ENCODE measurements at places on chromosomes 16 and 17. TPM values are rescaled to one million over a fixed set of nuclear protein-coding genes. Genes with fewer than 3 reads are reported as not detected.

The CHST6 gene
- total RNA-seq = 20.8 TPM

The AKAP1 gene
- total RNA-seq = 65.4 TPM

The CCDC102A gene
- total RNA-seq = 8.2 TPM

GRCh38 chr17:7652388-7653356 lies 1.9 kb downstream of the ATP1B2 start:
- peaks cover 3% of the 10 kb centered on the region for H3K4me1 ChIP-seq
- H3K4me3 ChIP-seq = peak overlapping the region; percentile 91
- no peak overlapping the region for H3K27ac ChIP-seq
- no peak for DNase-seq
- H3K36me3 ChIP-seq = peaks cover 7% of the 10 kb centered on the region
- H3K27me3 ChIP-seq = peaks cover 5% of the 10 kb centered on the region

DNA sequence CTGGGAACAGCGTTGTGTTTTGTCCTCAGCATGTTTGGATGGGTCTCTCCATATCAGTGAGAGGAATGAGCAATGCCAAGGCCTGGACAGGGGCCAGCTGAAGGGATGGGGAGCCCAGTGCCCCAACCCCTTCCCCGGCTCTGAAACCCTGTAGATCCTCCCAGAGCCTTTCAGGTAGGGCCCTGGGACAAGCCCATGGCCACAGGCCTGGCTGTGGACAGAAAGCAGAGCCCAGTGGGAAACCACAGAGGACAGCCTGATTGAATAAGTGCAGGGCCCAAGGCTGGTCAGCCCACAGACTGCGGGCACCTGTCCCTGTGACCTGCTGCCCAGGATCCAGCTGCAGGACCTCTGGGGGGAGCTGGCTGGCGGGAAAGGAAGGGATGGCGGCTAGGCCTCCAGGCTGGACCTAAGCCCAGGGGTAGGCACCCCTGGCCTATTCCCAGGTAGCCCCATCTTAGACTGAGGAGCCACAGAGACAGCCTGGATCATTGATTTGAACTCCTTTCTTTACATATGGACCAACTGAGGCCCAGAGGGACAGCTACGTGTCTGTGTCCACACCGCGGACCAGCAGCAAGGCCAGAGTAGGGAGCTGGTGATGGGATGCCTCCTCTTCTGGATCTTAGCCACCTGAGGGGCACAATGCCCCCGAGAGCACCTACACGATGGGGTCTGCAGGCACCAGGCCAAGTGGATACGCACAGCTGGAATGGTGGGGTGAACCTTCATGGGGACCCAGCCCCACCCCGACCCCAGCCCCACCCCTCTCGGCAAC lies 1.3 kb downstream of the CCDC102A start:
- H3K4me1 ChIP-seq = peaks cover 10% of the 10 kb centered on the region
- H3K4me3 ChIP-seq = peak overlapping the region; percentile 82
- H3K27me3 ChIP-seq = no peaks in the 10 kb centered on the region
- peak; percentile 26 for DNase-seq
- H3K36me3 ChIP-seq = peaks cover 30% of the 10 kb centered on the region

DNA sequence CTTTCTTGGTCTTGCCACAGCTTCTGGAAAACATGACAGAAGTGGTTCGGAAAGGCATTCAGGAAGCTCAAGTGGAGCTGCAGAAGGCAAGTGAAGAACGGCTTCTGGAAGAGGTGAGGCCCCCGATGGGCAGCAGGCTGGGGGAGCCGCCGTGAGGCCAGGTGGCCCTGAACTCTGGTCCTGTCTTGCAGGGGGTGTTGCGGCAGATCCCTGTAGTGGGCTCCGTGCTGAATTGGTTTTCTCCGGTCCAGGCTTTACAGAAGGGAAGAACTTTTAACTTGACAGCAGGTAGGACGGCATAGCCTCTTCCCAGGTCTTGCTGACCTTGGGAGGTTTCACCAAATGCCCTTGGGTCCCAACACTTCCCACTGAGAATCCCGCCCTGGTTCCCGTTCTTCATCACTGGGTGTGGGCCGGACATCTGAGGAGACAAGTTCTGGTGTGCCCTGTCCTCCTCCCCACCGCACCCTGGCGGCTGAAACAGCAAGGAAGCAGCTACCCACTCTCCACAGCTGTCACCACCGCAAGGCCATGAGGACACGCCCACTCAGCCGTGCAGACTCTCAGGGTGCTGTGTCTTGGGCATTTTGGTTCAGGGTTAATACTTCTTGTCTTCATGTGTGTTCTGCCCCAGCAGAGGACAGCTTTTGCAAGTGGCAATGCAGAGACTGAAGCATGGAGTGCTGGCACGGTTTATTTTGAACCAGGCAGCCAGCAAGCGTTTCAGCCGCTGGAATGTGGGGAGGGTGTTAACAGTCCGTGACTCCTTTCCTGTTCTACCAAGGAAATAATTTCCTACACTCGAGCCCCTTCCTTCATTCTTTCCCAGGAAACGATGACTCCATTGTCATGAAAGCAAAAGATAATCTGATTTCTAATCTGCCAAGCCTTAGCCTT lies 21.4 kb downstream of the NTAN1 start:
- no peaks in the 10 kb centered on the region for H3K27me3 ChIP-seq
- no peak overlapping the region for H3K27ac ChIP-seq
- H3K36me3 ChIP-seq = peaks cover 86% of the 10 kb centered on the region
- no peak for DNase-seq
- no peak overlapping the region for H3K4me3 ChIP-seq

DNA sequence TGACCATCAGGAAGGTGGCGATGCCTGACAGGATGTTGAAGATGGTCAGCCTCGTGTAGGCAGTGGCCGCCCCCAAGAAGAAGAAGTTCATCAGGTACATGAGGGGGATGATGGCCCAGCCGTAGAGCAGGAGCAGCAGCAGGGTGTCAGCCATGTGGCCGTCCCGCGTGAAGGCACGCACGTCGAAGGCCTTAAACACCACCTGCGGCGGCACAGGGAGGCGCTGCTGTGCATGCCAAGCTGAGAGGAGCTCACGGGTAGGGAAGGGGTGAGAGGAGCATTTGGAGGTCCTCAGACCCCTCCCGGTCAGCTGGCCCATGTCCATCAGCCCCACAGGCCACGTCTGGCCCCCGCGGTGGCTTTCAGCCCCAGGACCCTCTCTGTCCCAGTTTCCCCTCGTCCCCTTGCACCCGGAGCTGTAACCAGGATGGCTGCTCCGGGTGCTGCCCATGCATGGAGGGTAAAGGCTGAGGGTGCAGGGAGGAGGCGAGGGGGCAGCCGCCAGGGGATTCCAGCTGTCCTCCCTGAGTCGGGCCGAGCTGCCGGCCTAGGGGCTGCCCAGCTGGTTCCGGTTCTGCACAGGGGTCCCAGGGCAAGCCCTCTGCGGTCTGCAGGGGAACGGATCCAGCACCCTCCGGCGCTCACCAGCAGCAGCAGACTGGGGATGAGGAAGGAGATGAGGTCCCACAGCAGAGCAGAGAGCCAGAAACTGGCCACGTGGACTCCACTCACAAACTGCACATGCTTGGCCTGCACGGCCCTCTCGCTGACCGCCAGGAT lies 17.1 kb upstream of the RNPS1 start:
- no peaks in the 10 kb centered on the region for H3K4me1 ChIP-seq
- no peaks in the 10 kb centered on the region for H3K27me3 ChIP-seq
- H3K36me3 ChIP-seq = no peaks in the 10 kb centered on the region
- H3K4me3 ChIP-seq = no peak overlapping the region
- H3K27ac ChIP-seq = no peak overlapping the region

GRCh38 chr17:79024901-79025737 lies 1.1 kb downstream of the C1QTNF1 start:
- no peaks in the 10 kb centered on the region for H3K36me3 ChIP-seq
- peak overlapping the region; percentile 85 for H3K4me3 ChIP-seq
- DNase-seq = no peak

GRCh38 chr17:81656835-81657234 lies 493 bp upstream of the PDE6G start:
- H3K4me1 ChIP-seq = peaks cover 3% of the 10 kb centered on the region
- H3K36me3 ChIP-seq = no peaks in the 10 kb centered on the region
- no peak overlapping the region for H3K27ac ChIP-seq

- no peak overlapping the region for H3K27ac ChIP-seq
- no peak overlapping the region for H3K4me3 ChIP-seq
- no peaks in the 10 kb centered on the region for H3K27me3 ChIP-seq
- peaks cover 21% of the 10 kb centered on the region for H3K36me3 ChIP-seq
- no peaks in the 10 kb centered on the region for H3K4me1 ChIP-seq
These were observed 16.9 kb downstream of the NARF start for GRCh38 chr17:82475458-82475857.

DNA sequence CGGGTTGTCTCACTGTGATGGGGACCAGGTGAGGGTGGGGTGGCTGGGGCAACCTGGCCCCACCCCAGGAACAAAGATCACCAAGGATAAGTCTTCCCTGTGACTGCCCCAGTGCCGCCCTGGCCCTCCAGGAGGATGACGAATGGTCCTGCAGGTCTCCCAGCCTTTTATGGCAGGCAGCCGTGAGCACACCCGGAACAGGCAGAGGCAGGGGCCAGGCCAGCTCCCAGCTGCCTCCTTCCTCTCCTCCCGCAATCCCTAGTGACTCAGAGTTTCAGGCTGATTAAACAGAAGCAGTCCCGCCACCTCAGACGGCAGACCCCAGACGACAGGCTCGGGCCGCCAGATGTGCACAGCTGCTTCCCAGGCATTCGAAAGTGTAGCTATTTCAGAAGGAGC lies 13.3 kb downstream of the JUP start:
- H3K36me3 ChIP-seq = peaks cover 13% of the 10 kb centered on the region
- H3K4me1 ChIP-seq = peaks cover 7% of the 10 kb centered on the region
- H3K27ac ChIP-seq = no peak overlapping the region
- peak; percentile 80 for DNase-seq
- no peaks in the 10 kb centered on the region for H3K27me3 ChIP-seq
- H3K4me3 ChIP-seq = no peak overlapping the region

DNA sequence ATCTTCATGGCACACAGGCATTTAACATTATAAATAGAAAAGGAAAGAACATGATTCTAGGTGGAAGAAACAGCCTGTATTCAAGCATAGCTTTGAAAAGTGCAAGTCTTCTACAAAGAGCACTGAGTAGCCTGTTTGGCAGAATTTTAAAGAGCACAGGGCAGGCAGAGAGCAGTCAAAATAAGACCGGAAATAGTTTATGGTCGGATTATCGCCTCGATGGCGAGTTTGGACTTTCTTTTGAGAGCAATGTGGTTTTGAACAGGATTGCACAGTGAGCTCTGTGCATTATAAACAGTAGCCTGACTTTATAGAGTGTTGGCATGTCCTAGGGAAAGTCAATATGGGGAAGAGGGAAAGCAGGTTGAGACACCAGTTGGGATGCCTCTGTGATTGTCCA lies 6.2 kb upstream of the TMEM100 start:
- no peaks in the 10 kb centered on the region for H3K36me3 ChIP-seq
- DNase-seq = no peak
- H3K27ac ChIP-seq = no peak overlapping the region
- peaks cover 8% of the 10 kb centered on the region for H3K4me1 ChIP-seq
- H3K27me3 ChIP-seq = 0 out of 2 replicates have a peak, but pooled peaks cover 3% of the 10 kb centered on the region
- no peak overlapping the region for H3K4me3 ChIP-seq

GRCh38 chr17:80765241-80765961 lies 220.8 kb downstream of the RPTOR start:
- no peaks in the 10 kb centered on the region for H3K4me1 ChIP-seq
- H3K4me3 ChIP-seq = no peak overlapping the region
- no peaks in the 10 kb centered on the region for H3K27me3 ChIP-seq
- H3K36me3 ChIP-seq = no peaks in the 10 kb centered on the region
- no peak for DNase-seq

DNA sequence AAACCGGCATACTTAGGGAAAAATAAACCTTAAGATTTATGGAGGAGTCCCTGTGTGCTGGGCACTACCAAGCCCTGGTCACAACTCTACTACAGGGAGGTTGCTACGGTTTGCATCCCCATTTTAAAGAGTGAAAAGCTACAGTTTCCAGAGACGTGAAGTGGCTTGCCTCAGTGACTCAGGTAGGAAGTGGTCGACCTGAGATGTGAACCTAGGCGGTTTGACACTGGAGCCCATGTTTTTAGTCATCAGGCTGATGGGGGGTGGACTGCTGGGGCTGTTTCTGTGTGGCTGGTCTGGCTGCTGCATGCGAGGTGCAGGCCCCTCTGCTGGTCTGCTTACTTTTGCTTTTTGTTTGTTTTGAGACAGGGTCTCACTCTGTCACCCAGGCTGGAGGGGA lies 6.6 kb downstream of the COX6A2 start:
- H3K36me3 ChIP-seq = no peaks in the 10 kb centered on the region
- H3K4me3 ChIP-seq = no peak overlapping the region
- H3K27ac ChIP-seq = no peak overlapping the region
- peaks cover 4% of the 10 kb centered on the region for H3K27me3 ChIP-seq
- no peak for DNase-seq
- no peaks in the 10 kb centered on the region for H3K4me1 ChIP-seq

- no peak overlapping the region for H3K27ac ChIP-seq
- no peak for DNase-seq
- H3K36me3 ChIP-seq = no peaks in the 10 kb centered on the region
These were observed 58.7 kb downstream of the RTN4RL1 start for GRCh38 chr17:1966274-1967086.

DNA sequence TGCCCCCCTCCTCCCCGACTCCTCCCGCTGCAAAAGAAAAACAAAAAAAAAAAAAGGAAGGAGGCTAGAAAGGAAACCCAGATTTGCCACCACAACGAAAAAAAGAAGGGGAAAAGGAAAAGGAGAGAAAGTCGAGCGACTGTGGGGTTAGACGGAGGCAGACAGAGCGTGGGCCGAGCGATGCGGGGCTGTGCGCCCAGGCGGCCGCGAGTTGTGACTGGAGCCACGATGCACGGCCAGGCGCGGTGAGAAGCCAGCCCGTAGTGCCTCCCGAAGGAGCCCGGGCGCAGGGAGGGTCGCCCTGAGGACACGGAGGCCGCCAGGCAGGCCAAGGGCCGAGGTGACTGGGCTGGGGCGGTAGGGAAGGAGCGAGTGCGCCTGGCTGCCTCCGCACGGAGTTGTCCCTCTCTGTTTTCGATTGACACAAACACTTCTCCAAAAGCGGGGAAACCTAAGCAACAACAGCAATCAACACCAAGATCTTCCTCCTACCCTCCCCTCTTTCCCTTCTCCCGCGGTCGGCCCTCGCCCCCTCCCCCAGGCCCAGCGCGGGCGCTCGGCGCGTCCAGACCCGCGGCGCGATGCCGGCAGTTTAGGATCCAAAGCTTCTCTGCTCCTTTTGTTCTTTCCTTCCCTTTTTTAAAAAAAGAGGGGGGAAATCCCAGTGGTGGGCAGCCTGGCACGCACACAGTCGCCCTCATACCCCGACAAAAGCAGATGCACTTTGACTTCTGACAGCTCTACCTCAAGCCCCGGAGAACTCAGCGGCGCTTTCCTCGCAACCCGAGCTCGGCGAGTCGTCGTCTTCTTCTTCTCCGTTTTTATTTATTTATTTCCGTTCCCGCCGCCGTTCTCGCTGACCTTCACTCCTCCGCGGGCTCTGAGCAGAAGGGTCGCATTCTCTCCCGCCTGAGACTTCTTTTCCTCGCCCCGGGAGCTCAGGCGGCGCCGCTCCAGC lies at the start of gene LHX1:
TSS of gene LHX1 (plus strand) at position 475 of the 958 bp plus-strand sequence. CDS start 723 bp downstream, outside the sequence.
- DNase-seq = peak; percentile 70
- peaks cover 86% of the 10 kb centered on the region for H3K27me3 ChIP-seq
- H3K4me3 ChIP-seq = peak within 1 kb of the TSS; percentile 57
- no peaks in the 10 kb centered on the region for H3K4me1 ChIP-seq

- H3K4me1 ChIP-seq = peaks cover 2% of the 10 kb centered on the region
- H3K4me3 ChIP-seq = no peak overlapping the region
- H3K36me3 ChIP-seq = no peaks in the 10 kb centered on the region
- H3K27ac ChIP-seq = no peak overlapping the region
- no peaks in the 10 kb centered on the region for H3K27me3 ChIP-seq
These were observed 22.7 kb upstream of the ATP2A3 start for GRCh38 chr17:3986939-3987335.
